ENCODE measurements at places on chromosomes 7 and 10.

GRCh38 chr7:149495785-149496641 lies 1.6 kb downstream of the ZNF746 start:
- peak; percentile 75 for DNase-seq

GRCh38 chr10:43361547-43362190 lies 9.8 kb upstream of the FXYD4 start:
- DNase-seq: no peak

DNA sequence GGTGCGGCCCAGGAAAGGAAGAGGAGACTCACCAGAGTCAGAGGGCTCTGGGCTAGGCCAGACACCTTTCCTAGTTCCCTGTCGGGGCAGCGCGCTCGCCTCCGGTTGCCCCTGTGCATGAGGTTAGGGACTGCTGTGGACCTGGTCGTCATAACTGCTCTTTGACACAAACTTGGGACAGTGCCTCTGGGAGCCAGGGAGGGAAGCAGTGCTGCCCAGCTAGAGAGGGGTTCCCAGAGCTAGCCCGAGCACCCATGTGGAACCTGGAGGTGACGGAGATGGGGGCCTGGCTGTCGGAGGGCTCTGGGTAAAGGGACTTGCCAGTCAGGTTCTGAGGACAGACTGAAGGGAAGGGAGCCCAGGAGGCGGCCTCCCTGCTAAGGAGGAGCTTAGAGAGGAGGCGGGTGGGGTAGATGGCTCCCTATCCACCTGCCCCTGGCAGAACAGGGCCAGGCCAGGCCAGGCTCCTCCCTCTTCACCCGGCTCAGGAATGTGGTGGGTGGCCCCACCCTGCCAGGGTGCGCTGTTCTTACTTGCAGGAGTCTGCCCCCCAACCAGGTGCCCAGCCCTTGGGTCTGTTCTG lies 29.7 kb downstream of the AGAP3 start:
- DNase-seq: no peak

DNA sequence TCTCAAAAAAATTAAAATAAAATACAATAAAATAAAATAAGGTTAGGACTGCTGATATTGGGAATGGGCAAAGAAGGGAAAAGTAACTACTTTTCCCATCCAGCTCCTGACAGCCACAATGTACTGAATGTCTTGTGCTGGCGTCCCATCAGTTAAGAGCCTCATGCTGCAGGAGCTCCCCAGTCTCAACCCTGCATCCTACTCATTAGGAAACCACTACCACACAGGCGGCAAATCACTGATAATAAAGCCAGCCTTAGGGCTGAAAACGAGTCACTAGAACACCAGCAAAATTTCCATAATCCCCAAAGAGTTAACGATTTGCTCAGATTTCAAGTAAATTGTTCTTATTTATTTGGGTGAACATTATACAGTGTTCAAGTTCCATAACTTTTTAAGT lies 4.3 kb downstream of the YWHAG start:
- DNase-seq: no peak

DNA sequence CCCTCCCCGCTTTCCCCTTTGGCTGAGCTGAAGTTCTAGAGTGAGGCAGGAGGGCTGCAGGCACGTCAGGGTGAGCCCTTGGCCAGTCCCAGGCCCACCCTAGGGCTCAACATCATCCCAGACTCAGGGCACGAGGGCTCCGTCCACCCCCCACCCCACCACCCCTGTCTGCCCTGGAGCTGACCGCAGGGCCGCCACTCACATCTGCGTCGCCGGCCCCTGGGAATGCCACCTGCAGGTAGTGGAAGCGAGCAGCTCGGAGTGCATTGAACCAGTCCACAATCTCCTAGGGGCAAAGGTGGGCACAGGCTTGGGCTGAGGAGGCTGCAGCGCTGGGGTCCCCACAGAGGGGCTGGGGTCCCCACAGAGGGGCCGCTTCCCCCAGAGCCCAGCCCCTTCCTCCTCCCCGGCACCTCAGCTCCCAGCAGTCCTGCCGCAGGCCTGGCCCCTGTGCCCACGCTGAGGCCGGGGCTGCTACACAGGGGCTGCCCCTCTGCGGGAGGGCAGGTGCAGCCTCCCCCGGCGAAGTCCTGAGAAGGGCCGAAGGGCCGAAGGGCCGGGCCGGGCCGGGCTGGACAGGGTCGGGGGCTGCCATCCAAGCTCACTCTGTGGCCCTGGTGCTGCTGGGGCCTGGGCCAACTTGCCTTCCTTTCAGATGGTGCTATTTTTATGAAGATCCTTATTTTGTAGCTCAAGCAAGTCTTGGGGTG lies 24.1 kb downstream of the GET4 start:
- no peak for DNase-seq

GRCh38 chr10:110533149-110533548 lies 34.3 kb upstream of the SMC3 start:
- DNase-seq: no peak

DNA sequence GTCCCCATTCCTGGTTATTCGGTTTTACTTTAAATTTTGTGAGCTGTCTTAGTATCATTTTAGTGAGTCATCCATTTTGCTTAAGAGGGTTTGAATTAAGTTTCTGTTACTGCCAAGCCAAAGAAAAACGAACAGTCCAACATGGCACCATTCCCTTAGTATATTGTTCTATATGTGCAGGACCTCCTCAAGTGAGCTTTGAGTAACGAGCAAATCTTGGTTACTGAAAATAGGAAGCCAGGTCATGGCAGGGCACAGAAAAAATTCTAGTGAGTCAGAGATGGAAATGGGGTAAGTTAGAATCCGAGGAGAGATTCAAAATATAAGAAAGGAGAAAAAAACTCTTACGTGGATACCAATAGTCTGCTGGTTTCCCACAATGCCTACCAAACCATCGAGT lies 292.9 kb downstream of the BAMBI start:
- DNase-seq: no peak

GRCh38 chr7:69419934-69420333 lies 178.3 kb upstream of the AUTS2 start:
- no peak for DNase-seq

- DNase-seq: peak; percentile 41
Observed at GRCh38 chr7:70092314-70093204, 494.3 kb downstream of the AUTS2 start.

DNA sequence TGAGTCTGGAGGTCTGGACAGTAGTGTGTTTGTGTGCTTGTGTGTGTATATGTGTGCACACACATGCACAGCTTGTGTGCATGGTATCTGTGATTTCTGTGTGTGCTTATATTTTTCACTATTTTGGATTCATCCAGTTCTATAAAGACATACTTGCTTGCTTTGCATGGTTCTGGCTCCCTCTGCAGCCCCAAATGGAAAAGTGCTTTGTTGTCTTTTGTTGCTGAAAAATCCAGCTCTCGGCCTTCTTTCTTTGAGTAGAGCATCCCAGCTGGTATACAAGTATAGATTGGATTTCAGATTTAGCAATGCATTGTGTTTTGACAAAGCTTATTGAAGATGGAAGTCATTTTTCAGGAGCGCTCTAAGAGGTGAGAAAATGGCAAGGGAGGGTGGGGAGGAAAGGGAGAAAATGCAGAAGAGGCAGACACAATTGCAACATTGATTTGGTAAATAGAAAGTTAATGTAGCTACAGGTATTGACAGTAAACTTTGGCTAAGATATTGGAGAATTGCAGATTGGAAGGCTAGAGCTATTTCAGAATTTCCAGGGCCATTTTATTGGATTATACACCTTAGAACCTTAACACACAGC lies 333.9 kb downstream of the AUTS2 start:
- DNase-seq: peak; percentile 27

- DNase-seq: no peak
Observed at GRCh38 chr10:114607358-114607998, 50.6 kb downstream of the ABLIM1 start.

GRCh38 chr10:100568912-100569311 lies 33.2 kb downstream of the HIF1AN start:
- no peak for DNase-seq

DNA sequence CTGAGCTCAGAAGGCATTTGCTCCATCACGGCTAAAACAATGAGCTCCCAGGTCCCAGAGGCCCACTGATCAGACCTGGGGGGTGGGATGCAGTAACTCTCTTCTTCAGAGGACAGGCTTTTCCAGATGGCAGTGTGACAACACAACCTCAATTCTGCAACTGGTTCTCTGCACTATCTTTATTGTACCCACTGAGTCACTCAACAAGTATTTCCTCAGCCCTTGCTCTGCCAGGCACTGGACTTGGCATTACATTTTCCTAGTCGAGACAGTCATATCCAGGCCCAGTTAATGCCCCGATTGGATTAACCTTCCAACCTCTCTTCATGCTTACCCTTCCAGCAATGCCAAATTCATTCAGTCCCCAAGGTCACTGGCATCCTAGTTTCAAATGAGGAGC lies 72.6 kb downstream of the JAZF1 start:
- no peak for DNase-seq

GRCh38 chr7:5484921-5485320 lies 61.3 kb upstream of the TNRC18 start:
- DNase-seq: no peak

DNA sequence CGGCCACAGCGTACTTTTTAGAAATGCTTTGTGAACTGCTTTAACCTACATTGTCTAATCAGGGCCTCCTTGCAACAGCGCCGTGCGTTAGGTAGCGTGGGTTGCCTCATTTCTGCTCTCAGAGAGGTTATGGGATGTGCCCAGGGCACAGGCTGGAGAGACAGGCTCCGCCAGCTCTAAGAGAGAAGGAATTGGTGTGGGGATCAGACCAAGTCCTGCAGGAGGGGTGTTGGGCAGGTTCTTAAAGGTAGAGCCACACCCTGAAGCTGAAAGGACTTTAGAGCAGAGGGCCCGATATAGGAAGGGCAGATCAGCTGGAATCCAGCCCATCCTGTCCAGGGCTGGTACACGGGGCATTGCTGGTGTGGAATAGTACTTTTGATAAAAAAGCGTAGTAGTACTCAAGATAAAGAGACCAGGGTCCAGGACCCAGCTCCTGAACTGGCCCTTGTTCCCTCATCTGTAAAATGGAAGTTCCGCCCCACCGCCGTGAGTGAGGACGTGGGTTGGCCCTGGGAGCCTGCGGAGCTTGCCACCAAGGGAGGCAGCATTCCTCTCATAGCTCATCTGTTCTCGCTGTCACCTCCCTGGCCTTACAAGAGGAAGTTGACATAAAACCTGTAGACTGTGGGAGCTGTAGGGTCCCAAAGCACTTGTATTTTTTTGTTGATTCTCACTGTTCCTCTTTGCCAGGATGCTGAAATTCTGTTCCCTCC lies 37.2 kb downstream of the TMEM120A start:
- no peak for DNase-seq

DNA sequence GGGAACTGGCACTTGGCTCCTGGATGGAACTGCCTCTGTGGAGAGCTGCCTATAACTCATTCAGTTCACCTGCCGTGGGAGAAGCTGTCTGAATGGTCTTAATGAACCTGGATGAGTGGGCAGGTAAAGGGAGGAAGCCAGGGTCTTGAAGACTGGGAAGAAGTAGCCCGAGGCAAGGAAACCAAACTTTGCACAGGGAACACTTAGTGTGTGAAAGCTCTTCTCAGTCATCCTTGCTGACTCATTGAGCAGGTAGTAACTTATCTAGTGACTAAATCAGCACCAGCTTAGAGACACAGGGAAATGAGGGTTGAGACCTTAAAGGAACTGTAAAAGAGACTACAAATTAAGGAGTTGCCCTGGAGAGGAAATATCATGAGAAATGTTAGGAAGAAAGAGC lies 9.9 kb downstream of the LRRC4 start:
- no peak for DNase-seq

- no peak for DNase-seq
Observed at GRCh38 chr7:75756991-75757676, 14.9 kb downstream of the CCL26 start.

DNA sequence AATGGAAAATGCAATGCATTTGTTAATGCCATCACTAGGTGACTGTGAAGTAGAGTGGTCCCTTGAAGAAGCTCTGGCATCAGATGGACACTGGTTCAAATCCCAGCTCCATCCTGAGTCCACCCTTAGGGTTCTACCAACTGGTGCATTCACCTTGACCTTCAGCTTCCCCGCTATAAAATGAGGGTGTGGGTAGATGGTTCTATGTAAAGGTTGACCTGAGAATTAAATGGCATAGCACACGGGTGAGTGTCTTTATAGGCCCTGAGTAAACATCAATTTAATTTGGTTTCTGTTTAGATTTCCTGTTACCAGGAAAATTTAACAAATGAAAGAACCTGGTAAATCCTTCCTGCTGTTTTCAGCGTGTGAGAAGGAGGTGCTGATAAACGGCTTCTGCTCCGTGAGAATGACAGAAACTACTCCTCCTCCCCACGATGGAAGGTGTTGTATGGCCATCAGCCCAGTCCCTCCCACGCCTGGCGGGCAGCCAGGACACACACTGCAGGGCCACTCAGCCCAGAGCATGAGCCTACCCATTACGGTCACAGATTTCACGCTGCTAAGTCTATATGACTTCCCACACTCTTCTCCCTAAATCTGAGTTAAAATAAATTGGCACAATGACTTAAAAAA lies 210.1 kb downstream of the TNS3 start:
- no peak for DNase-seq

DNA sequence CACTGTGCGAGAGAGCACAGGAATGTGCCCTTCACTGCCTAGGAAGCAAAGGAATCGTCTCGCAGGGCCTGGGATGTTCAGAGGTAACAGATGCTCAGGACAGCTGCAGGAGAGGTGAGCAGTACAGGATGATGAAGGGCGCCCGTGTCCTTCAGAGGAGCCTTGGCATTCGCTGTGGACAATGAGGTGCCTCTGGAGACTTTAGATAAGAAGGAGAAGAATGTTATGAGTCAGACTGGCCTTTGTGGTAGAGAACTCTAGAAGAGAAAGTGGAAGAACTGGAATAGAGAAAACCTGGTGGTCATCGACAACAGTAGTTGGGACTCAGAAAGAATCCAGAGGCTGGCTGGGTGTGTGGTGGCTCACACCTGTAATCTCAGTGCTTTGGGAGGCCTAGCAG lies 64.4 kb upstream of the LEP start:
- DNase-seq: no peak

DNA sequence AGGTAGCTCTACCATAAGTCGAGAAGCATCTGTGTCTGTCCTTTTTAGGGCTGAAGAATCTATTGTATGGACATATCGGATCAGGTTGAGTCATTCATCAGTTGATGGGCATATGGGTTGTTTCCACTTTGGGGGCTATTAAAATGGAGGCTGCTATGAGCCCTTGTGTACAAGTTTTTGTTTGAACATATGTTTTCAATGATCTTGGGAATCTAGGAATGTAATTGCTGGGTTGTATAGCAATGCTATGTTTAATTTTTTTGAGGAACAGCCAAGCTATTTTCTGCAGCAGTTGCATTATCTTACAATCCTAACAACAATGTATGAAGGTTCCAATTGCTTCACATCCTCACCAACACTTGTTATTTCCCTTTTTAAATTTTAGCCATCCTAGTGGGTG lies 46.4 kb upstream of the HABP2 start:
- DNase-seq: no peak
